Left renal pelvis (tissue), 4 donors: ENCODE measurements at places on chromosomes 1 and 21.

DNA sequence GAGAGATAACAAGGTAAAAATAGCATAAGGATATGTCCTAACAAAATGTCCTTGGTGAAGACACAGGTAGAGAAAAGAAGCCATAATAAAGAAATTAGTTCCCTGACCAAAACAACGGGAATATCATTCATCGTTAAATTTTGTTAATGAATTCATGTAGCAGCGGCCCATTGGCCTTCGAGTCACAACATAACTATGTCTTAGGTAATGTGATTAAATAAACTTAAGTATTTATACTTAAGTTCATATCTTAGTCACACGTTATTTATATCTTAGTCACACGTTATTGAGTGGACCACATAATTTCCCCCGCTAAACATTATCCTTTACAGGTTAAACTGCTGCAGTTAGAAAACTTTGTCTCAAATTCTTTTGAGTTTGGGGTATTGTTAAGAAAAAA, 1.2 kb downstream of the NEXN start:
- no peak for DNase-seq

DNA sequence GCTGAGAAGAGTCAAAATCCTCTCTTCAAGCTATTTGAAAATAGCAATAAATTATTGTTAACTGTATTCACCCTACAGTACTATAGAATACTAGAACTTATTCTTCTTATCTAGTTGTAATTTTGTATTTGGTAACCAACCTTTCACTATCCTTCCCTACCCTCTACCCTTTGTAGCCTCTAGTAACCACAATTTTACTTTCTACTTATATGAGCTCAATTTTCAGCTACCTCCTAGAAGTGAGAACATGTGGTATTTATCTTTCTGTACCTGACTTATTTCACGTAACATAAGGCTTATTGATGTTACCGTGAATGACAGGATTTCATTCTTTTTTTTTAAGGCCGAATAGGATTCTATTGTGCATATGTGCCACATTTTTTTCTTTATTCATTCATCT, 30.0 kb downstream of the ZC3H11B start:
- no peak for DNase-seq

- DNase-seq, result no peak
Measured at GRCh38 chr1:206098242-206098919, 18.8 kb downstream of the AVPR1B start.

GRCh38 chr1:218217040-218217439, 68.1 kb upstream of the RRP15 start:
- no peak for DNase-seq

DNA sequence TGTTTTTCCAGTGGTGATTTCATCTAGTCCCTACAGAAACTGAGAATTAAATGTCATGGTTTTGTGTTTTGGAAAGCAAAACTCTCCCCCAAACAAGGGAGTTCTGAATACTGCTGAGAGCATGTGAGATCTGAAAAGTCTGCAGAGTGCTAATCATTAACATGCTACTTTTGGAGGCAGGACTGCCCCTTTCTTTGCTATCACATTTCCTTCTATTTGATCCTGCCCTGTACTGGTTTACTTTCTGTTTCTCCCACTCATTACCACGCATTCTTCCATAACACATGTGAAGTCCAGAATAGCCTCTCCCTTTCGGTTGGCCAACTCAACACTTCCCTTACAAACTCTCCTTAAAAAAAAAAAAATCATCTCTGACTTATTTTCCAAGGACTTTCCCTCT, 63.6 kb downstream of the GADD45A start:
- no peak for DNase-seq

GRCh38 chr21:45087022-45087823, 12.8 kb downstream of the ADARB1 start:
- DNase-seq, result no peak

- DNase-seq, result no peak
Measured at GRCh38 chr1:90579212-90579802, 137.8 kb downstream of the BARHL2 start.

DNA sequence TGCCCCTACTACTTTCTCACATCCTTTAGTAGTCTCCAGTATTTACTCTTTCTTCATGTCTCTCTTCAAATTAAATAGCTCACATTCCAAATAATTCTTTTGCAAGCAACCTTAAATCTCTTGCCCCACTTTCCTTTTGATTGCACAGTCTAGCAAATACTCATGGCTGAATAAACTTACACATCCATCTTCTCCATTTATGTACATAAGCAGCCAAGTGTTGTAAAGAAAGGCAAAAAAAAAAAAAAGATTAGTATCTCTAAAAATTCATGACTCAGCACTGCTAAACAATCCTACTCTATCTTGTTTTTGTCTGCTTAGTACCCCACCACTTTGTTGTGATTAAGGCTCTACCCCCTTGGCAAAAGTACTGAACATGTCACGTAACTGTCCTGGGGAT, 42.6 kb downstream of the F13B start:
- no peak for DNase-seq

DNA sequence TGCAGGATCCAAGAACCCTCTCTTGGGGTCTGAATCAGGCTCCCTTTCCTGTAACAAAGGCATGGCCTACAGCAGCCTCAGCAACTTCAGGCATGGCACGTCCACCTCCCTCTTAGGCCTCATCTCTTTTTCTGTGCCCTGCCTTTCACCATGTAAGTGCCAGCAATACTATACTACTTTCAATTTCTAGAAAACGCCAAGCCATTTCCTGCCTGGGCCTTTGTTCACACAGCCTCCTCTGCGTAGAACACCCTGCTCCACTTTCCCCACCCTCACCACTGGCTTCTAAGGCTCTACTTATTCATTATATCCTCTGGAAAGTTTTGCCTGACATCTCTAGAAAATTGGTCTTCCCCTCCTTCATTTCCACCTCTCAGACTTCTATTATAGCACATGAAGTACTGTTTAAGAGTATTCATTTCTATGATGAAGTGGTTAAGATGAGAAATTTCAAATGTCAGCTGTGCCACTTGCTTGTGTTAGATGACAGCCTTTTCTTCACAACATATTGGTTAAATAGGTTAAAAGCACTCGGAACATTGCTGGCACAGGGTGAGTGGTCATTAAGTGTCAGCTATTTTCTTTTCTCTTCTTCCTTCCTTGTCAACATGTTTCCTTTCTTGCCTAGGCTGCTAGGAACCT, 41.6 kb upstream of the VWA5B1 start:
- DNase-seq, result no peak

- DNase-seq, result no peak
Measured at GRCh38 chr21:27047658-27048314, 80.9 kb upstream of the ADAMTS5 start.

GRCh38 chr1:30085811-30086770, 637.3 kb downstream of the MATN1 start:
- no peak for DNase-seq

DNA sequence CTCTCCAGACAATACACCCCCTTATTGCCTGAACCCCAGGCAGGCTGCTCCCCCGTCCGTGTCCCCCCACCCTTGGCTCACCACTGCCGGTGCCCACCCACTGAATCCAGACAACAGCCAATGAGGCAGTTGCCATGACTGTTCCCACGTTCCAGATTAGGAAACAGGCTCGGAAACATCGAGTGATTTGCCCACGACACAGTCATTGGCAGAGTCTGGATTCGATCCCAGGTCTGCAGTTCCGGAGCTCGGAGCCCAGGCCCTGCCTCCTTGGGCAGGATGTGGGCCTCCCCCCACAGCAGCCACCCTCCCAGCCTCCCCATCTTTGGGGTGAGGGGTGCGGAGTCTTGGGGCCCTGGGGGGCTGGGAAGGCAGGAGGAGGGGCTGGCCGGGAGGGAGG, 20.3 kb upstream of the CLSTN1 start:
- DNase-seq, result no peak

- DNase-seq, result peak; percentile 59
Measured at GRCh38 chr1:216815260-216816131, 92.3 kb upstream of the ESRRG start.

- DNase-seq, result no peak
Measured at GRCh38 chr1:201347498-201348210, 29.8 kb downstream of the TNNT2 start.

DNA sequence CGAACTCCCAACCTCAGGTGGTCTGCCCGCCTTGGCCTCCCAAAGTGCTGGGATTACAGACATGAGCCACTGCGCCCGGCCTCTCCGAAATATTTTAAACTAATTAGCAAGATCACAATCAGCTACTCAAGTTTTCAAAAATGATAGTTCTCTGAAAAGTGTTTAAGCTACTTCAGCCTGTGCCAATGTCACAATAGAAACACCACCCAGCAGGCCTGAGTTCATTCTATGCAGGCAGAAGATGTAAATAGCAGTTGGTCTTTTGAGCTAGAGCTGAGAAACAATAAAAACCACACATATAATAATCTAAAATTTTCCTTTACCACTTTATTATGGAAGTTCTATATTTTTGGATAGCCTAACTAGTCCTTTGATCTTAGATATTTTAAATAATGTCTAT, 96.1 kb downstream of the LRRC40 start:
- no peak for DNase-seq

DNA sequence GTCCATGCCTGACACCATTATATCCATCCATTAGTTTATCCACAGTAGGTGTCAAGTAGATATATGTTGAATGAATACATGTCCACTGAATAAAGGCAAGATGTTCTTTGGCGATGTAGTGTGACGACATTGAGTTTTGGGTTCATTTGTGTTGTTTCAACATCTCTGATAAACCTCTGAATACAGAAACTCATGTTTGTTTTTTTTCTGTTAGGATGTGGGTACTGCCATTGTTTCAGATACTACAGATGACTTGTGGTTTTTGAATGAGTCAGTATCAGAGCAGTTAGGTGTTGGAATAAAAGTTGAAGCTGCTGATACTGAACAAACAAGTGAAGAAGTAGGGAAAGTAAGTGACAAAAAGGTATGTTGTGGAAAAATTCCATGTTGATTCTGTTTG, 28.1 kb downstream of the MDM4 start:
- no peak for DNase-seq

DNA sequence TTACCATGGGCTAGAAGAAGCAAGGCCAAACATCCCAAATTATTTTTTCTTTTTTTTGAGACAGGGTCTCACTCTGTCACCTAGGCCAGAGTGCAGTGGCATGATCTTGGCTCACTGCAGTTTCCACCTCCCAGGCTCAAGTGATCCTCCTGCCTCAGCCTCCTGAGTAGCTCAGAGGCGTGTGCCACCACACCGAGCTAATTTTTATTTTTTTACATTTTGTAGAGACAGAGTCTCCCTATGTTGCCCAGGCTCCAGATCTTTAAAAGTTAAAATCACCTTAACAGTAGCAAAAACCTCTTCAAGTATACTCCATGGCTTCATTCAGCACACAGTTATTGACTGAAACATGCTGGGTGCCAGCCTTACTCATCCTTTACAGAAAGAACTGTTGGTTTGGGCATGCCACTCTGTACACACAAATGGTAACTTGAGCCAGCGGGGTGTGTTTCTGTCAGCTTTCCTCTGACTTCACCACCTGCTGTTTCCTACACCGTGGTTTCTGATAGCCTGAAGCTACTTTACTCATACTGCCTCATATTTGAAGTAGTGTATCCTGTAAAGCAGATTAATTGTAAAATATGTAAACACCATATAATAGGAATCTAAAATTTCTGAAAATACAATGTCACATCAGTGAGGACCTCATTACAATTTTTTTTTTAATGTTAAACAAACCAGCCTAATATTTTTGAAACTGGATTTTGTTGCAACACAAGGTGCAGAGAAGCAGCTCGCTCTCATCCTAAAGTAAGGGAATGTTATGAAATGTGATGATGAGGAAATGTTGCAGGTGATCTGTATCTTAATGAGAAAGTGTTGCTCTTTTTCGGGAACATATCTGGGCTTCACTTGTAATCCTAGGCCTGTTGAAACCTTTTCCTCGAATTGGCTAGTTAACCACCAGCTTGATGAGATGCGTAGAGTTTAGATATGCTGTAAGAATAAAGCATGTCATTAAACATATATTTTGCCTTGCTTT, 113.9 kb downstream of the ATP5PO start:
- DNase-seq, result no peak

- DNase-seq, result no peak
Measured at GRCh38 chr1:208172423-208173145, 71.6 kb downstream of the PLXNA2 start.

DNA sequence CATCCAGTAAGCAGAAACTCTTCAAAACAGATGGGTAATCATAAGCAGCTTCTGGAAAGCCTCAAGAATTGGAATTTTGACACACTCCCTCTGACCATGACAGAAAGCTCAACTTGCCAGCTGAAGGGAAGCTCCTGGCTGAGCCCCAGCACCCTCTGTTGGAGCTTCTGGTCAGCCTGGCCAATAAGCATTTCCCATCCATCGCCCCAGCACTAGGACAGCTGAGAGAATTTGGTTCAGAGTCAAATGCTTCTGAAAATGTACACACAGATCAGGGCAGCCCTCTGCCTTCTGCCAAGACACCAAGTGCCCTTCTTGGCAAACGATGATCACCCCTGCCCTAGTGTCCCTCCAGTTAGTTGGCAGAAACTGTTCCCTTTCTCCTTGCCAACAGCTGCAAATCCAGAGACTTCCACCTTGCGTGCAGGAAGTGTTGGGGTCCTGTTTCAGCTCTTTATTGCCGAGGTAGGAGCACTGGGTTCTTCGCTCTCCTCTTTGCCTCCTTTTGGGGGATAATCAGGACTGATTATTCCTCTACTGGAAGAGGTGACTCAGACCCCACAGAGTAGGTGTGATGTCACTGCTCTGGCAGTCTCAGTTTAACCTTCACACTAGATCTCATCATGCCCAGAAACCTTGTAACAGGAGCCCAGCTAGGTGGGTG, 11.9 kb downstream of the PIGV start:
- no peak for DNase-seq

DNA sequence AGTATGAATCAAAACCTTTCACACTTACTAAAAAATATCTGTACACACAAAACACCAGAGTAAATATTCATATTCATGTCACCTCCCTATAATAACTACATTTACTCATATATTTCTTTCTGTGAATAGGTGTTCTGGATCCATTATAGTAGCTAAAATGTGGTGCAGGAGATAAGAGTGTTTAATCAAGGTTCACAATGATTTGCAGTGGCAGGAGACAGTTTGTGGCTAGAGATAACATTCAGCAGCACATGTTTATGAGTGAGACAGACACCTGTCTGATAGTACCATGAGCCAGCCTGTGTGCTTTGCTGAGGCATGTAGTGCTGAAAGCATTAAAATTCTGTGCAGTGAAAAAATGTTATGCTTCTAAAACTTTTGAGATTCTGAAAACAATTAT, 410.3 kb downstream of the SRGAP2C start:
- no peak for DNase-seq

GRCh38 chr1:55311057-55311641, 96.0 kb upstream of the USP24 start:
- no peak for DNase-seq

GRCh38 chr1:160222546-160222945, 17.4 kb downstream of the PEA15 start:
- DNase-seq, result no peak

- DNase-seq, result no peak
Measured at GRCh38 chr1:109644670-109645069, 11.2 kb upstream of the GSTM4 start.

GRCh38 chr1:200038981-200039848, 11.7 kb downstream of the NR5A2 start:
- no peak for DNase-seq

- no peak for DNase-seq
Measured at GRCh38 chr1:9443913-9444445, 95.3 kb upstream of the SLC25A33 start.
